ENCODE measurements at places on chromosomes 1 and 21.

- DNase-seq, result peak; percentile 90
Observed at GRCh38 chr1:156746728-156747631, 4.5 kb downstream of the HDGF start.

GRCh38 chr1:41888756-41889155 lies 30.0 kb downstream of the HIVEP3 start:
- no peak for DNase-seq

DNA sequence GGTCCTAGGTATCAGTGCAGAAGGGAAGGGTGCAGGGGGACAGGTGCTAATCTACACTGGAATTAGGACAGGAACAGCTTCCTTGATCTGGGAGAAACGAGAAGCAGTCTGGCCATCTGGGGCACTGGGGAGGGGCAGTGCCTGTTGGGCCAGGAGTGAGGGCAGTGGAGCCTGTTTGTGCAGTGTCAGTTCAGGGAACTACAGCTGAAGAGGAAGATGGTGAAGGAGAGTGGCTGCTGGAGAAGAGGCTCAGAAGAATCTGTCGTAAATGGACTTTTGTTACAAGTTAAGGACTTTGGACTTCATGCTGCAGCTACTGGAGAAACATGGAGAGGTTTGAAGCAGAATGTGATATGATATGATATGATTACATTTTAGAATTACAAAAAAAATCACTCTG lies 3.2 kb upstream of the TNFSF4 start:
- no peak for DNase-seq

DNA sequence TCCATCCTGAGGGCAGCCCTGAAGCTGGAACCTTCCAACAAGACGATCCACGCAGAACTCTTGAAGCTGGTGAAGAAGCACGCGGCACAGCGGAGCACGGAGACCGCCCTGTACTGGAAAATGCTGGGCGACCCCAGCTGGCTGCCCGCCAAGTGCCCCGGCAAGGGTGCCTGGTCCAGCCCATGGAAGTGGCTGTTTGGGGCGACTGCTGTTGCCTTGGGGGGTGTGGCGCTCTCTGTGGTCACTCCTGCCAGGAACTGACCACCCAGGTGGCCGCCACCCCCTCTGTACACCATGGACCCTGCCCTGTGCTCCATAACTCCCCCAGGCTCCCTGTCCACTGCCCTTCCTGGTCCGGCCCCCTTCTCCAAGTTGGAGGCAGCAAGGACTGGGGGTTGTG lies 90.8 kb downstream of the PPP1R12B start:
- DNase-seq, result no peak

- no peak for DNase-seq
Observed at GRCh38 chr21:31558189-31558961, 101.1 kb upstream of the SOD1 start.
